ENCODE measurements at places on chromosomes 11 and 22.

GRCh38 chr11:72921028-72921716 is 107.0 kb downstream of the ATG16L2 start:
- no peak for DNase-seq

DNA sequence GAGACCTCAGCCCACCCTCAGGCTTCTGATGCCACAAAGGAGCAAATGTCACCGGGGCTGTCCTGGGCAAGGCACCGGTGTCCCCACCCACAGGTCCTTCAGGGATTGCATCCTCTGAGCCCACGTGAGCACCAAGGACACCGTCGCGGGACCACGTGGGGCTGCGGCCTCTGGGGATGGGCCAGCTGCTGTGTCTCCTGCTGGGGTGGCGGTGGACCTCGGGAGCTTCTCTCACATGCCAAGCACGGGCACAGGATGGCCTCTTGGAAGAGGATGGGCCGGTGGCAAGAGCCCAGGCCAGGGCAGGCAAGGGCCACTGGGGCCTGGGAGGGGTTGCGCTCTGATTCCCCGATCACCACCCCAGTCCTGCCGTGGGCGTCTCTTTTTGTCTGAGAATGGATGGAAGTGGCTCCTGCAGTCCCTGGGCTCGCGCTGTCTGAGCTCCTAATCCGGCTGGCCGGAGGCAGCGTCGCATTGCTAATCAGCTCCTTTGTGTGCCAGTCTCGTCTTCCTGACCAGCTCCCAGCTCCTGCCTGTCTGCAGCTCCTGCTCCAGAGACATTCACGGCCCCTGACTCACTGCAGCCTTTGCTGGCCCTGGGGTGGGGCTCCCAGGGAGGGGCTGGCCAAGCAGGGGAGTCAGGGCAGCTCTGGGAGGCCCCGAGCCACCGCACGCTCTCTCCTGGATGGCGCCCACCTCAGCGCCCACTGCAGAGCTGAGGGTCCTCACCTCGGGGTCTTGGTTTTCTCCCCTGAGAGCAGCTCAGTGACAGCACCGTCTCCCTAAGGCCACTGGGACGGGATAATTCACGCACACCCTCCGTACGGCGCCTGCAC is 146.7 kb downstream of the CTTN start:
- DNase-seq: no peak

DNA sequence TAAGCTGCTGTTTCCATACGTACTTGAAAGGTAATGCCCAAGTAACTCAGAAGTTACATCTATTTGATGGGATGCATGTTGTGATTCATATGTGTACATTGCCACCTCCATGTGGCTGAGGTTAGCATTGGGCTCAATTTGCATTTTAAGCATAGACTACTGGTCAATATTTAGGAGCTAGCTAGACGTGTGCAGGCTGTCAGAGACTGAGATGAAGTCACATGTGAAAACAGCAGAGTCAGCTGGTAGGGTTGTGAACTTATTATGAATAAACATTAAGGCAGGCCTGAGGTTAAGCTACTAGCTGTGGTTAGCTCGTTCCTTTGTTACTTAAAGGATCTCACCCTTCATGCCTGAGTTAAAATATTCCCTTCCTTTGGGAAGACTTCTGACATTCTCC is 114.5 kb upstream of the MTNR1B start:
- DNase-seq: no peak

DNA sequence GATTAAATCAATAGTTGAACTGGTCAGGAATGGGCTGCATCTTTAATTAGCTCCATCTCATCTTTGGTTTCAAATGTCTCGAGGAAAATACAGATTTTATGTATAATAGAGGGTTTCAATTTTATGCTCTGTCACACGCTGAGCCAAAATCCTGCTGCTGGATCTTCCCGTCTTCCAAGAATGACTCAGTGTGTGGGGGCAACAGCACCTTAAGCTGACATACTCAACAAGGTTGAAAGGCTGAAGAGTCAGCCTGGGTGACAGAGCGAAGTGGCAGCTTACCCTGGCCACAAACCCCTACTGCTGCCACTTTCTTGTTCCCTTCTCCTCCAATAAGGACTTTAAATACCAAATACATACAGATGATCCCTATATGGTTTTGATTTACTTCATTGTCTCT is 9.0 kb upstream of the PCF11 start:
- no peak for DNase-seq

- no peak for DNase-seq
Measured at GRCh38 chr11:64744544-64745188, 724 bp upstream of the RASGRP2 start.

DNA sequence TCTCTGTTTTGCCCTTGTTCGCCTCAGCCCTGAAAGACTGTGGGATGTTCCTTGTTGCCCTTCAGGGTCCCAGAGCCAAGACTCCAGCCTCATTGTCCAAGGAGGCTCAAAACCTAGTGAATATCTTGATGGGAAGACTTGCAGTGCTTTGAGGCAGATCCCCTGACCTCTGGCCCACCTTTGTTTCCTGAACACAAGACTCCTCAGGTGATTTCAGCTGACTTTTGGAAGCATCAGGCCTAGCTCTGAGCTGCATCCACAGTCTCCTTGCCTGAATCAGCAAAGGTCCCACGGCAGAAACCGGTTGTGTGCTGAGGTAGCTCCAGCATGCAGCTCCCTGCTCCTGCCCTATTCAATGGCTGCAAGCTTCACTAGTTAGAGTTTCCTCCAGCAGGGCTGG is 159.3 kb upstream of the B3GAT1 start:
- no peak for DNase-seq

- DNase-seq: no peak
Measured at GRCh38 chr11:108818971-108819370, 154.1 kb downstream of the DDX10 start.

GRCh38 chr11:113806406-113806805 is 26.8 kb downstream of the CLDN25 start:
- DNase-seq: no peak

GRCh38 chr11:121372671-121373429 is 79.3 kb upstream of the SORL1 start:
- no peak for DNase-seq

DNA sequence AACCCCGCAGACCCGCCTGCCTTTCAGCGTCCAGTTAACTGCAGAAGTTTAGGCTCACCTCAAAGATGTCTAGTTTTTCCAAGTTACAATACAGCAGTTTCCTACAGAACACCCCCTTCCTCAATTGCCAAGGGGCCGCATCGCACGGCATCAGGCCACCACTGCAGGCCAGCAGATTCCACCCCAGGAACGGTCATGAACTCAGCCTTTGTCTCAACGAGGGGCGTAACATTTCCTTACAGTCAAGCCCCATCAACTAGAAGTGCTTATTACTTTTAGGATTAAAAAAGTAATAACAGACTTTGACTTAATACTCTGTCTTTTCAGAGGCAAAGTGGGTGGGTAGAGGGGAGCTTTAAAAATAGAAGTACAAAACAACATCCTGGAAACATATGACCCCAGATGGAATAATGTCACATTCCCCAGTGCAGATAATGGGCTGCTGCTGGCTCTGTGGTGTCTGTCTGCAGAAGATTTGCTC is 36.3 kb downstream of the PPP2R1B start:
- no peak for DNase-seq

DNA sequence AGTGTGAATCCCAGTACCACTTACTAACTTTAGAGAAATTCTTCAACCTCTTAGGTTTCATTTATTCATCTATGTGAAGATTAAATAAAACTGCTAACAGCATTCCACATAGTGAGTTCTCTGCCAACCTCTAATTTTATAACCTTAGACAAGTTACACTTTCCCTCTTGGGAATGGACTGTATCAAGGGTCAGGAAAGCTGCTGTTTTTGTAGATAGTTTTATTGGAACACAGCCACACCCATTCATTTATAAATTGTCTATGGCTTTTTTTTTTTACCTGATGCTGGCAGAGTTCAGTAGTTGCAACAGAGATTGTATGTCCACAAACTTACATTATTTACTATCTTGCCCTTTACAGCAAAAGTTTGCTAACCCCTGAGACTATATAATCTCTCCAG is 81.1 kb downstream of the PAK1 start:
- DNase-seq: no peak

- DNase-seq: no peak
Measured at GRCh38 chr11:46497498-46497897, 96.3 kb downstream of the AMBRA1 start.

DNA sequence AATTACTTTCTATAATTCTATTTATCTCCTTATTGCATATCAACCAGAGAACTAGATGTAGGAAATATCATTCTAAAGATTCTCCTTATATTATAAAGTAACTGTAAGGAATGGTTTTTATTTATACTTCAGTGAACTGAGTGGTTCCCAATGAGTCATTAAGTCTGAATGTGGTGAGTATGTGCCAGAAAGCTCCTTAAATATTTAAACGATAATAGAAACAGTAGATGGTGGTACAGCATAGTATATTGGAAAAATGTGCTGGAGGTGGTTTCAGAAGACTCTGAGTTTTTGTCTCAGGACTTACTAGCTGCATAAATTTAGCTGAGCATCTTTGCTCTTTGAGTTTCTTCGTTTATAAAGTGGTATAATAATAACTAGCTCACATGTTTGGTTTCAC is 653.5 kb downstream of the FAM181B start:
- DNase-seq: no peak

DNA sequence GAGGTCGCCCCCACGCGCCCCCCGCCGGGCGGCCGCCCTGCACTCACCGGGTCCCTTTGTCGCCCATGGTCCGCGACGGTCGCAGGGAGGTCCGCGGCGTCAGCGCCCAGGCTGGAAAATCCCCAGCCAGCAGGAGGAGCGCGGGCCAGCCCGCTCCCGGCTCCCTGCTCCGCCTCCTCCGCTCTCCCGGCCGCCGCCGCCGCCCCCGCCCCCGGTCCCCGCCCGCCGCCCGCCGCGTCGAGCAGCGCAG is at the start of gene ARRB1:
TSS of gene ARRB1 (minus strand) at position 121 of the 250 bp plus-strand sequence. CDS start at position 67, 54 bp downstream.
- peak; percentile 42 for DNase-seq

- DNase-seq: no peak
Measured at GRCh38 chr11:72860592-72860991, 46.4 kb downstream of the ATG16L2 start.

- no peak for DNase-seq
Measured at GRCh38 chr11:695288-695537, 191 bp upstream of the DEAF1 start.

- no peak for DNase-seq
Measured at GRCh38 chr11:94043241-94043640, 22.1 kb downstream of the HEPHL1 start.

DNA sequence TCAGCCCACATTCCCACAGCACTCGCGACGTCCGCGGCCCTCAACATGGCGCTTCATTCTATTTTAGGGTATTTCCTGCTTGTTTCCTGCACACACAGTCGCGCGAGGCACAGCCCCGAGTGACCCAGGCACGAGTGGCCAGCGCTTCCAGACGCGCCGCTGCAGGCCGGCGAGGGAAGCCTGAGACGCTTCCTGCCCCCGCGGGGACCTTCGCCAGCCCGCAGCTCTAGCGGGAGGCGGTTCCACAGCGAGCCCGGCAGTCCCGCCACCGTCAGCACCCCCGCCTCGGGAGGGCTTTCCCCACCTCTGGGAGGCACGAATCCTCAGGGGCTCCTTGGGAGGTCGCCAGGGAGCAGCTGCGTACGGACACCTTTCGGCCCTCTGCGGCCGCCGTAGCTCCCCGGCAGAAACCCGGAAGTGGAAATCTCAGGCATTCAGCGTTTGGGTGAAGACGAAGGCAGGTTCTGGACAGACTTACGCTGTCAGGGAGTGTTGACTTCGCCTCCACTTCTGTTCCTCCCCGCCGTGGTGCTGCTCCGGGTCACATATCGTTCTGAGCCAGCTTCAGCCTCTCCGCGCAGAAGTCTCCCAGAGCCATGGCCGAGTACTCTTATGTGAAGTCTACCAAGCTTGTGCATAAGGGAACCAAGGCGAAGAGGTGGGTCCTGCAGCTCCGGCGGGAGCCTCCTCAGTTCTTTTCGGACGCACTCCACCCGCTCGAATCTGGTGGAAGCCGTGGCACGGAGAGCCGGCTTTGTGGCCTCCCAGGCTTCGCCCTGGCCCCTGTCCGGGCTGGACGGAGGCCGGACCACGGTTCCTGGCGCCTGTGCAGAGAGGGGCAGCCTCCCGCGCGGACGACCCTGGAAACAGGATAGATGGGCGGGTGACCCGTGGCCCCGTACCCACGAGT is 2925.9 kb upstream of the OR11H1 start:
- DNase-seq: no peak

- DNase-seq: no peak
Measured at GRCh38 chr22:47209547-47210023, 447.1 kb downstream of the TBC1D22A start.

DNA sequence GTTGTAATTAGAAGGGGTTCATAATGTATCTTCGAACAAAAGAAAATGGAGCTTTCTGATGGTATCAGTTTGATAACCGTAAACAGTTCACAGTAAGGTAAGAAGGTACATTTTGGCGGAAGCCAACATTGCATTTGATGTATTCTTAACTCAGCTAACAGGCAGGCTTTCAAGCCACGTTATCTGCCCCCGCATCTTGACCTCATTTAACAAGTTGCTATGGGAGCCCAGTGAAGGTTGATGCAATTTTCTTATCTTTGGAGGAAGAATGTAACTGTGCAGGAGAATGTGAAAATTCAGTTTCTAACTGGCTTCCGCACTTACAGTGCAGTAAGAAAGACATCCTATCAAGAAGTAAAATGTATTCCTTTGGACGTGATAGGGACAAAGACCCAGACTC is 110.6 kb downstream of the ETS1 start:
- DNase-seq: no peak

- no peak for DNase-seq
Measured at GRCh38 chr22:42920101-42920820, 63.2 kb upstream of the ARFGAP3 start.

DNA sequence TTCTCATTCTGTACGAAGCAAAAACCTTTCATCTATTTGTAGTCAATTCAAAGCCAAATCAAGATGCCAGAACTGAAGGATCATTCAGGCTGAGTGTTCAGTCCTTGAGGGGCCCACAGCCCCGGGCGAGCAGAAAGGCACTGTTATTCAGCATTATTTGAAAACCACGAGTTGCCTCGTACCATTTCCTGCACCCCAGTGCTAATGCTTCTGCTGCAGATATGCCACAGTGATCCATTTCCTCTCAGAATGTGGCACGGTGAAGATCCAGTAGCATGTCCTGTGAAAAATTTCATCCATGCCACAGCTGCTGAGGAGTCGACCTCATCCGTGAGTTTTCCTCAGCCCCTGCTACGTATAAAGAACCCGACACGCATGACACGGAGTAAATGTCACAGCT is 85.4 kb downstream of the OSBP2 start:
- DNase-seq: no peak

- no peak for DNase-seq
Measured at GRCh38 chr11:8038811-8039529, 42.0 kb upstream of the TUB start.

- DNase-seq: no peak
Measured at GRCh38 chr22:45598596-45599217, 72.9 kb upstream of the ATXN10 start.

GRCh38 chr11:117908109-117908895 is 20.9 kb downstream of the TMPRSS13 start:
- no peak for DNase-seq

DNA sequence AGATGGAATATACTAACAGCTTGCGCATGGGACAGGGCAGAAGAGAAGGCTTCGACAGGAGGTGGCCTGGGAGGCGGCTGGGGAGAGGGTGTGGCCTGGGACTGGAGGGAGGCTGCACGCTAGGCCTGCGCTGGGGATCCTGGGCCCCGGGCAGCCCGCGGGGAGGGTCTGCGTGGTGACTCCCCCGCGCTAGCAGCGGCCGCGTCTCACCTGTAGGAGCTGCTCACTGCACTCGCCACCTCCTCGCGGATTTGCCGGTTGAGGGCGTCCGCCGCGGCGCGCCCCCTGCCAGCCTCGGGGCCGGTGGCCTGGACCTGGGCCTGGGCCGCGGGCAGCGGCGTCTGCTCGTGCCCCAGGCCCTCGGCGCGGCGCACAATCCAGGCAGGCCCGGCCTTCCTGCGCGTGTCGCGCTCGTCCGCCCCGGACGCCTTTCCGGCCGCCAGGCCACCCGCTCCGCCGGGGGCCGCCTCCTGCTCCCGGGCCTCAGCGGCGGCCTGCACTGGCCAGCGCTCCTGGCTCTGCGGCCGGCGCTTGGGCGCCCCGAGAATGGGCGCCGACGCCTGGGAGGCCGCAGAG is 1.5 kb downstream of the MAP6 start:
- no peak for DNase-seq
